Stimulated activated CD8-positive, alpha-beta memory T cell treated with anti-CD3 and anti-CD28 coated beads, Interleukin-4, amount 100 ng/mL, for 48 hours (primary cell): ENCODE measurements at places on chromosomes 16 and 17.

DNA sequence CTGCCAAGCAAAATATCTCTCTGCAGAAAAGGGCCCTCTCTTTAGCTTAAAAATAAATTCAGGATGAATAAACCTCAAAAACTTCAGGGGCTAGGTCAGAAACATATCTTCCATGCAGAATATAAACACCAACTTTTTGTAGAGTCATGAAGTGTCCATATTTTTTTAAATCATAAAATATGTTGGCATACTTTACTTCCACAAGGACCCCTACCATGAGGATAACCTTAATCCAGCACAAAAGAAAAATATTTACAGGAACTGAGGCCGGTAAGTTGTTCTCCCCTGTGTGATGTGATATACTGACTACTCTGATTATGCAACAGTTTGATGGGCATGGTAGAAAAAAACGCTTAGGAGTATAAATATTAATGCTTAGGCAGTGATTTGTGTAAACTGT, 264.8 kb upstream of the CDH11 start:
- DNase-seq: no peak

GRCh38 chr17:82993005-82993404, 86.4 kb upstream of the METRNL start:
- no peak for DNase-seq

- DNase-seq: no peak
These were observed 722 bp upstream of the TIMP2 start for GRCh38 chr17:78925662-78926555.

DNA sequence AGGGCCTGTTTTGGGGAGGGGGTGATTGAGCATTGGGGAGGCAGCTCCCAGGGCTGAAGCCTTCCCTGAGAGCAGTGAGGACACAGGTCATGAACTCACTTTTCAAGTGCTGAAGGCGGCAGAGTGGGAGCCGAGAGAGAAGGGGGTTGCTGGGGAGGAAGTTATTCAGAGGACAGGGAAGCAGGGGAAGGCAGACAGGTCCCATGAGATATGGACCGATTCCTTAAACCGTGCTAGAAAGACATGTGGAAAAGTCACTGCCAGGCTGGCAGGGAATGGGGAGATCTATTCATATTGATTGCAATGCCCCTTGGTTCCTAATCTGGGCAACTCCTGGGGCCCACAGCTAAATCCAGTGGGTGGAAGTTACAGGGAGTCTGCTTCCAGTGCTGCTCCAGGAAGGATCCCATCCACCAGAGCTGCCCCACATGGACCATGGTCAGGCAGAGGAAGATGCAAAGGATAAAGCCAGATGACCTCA, 1.1 kb downstream of the CCL4 start:
- DNase-seq: no peak

- no peak for DNase-seq
These were observed 91.4 kb upstream of the CCL2 start for GRCh38 chr17:34163646-34164045.

DNA sequence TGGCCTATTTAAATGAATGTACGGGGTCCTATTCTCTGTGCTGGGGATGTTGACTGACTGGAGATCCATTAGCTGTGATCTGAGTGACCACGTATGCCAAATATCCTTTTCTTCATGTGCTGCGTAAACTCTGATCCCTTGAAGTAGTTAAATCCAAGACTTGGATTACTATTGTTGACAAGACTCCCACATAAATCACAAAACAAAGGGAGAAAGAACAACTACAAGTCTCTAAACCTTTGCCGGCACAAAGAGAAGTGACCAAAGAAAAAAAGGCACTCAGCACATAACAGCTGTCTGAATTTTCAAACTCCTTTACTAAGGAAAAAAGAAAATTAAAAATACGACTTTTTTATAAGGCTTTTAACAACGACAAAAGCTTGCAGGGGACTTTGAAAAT, 559.9 kb upstream of the CDH8 start:
- DNase-seq: no peak

GRCh38 chr16:27529962-27530361, 19.8 kb downstream of the GTF3C1 start:
- DNase-seq: no peak

- DNase-seq: no peak
These were observed 18.4 kb upstream of the PRKCA start for GRCh38 chr17:66283971-66284370.
